ENCODE measurements at places on chromosomes 5 and 9. TPM values are rescaled to one million over a fixed set of nuclear protein-coding genes. Genes with fewer than 3 reads are reported as not detected.

DNA sequence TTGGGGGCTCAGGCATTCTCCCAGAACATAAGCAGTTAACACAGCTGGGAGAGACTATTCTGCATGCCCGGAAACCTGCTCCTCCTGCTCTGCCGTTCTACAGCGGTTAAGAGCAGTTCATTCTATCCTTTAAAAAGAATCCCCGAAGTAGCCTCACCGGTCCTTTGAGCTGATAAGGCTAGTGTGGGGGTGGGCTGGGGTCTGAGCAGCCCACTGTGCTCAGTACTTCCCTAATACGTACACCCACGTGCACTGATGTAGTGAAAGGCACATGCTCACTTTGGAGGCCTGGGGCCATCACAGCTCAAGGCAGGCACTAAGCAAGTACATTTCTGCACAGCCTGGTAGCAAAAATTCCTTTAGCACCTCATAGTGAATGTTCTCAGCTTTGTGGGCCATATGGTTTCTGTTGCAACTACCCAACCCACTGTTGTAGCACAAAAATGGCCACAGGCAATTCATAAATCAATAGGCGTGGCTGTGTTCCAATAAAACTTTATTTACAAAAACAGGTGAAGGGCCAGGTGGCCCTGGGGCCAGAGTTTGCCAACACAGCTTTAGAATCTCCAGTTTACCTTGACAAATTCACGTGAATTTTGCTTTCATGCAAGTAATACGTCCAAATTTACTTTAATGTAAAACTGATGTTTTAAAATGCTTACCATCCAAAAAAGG lies 136.4 kb downstream of the ZNF354C start:
- no peak for DNase-seq

DNA sequence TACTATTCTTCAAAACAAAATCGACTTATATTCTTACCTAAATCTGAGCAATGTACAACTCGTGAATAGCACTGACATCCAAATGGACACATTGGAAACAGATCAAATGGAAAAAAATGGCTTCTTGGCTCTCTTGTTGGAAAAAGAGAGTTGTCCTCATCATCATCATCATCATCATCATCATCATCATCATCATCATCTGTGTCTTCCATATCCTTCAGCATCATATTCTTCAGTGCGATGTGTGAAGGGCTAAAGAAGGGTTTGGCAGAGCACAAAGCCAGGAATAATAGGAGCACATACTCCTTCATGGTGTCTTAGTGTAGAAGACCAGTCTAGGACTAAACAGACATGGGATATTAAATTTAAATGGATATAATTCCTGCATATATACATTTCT lies 7.7 kb downstream of the ASPN start:
- no peak for DNase-seq

- DNase-seq, result no peak
Measured at GRCh38 chr5:164466033-164466432, 960.6 kb downstream of the MAT2B start.

- DNase-seq, result no peak
Measured at GRCh38 chr9:90861380-90861779, 59.8 kb downstream of the SYK start.

DNA sequence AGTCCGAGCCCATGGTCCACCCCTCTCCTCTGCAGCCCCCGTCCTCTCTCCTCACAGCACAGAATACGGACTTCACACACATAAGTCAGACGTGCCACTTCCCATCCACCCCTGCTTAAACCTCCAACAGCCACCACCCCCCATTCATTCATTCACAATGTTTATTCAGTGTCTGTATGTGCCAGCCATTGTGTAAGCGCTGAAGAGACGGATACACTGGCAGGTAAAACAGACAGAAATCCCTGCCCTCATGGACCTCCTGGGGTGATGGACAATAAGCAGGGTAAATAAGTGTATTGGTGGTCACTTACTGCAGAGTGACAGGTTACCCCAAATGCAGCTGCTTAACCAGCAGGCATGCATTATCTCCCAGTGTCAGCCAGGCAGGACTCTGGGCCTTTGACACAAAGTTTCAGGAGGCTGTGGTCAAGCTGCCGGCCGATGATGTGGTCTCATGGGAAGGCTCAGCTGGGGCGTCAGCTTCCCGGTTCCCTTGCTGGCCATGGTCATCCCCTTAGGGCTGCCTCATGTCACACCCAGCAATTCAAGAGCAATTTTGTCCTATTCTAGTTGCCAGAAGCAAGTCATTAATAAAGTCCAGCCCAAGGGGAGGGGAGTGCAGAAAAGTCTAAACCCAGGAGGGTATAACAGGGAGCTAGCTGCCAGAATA lies 1.8 kb upstream of the PAXX start:
- DNase-seq, result no peak

The NDUFA8 gene
- 97.9 TPM for polyA plus RNA-seq

The SPTLC1 gene
- 46.8 TPM for polyA plus RNA-seq

The ADRA1B gene
- not detected for polyA plus RNA-seq

DNA sequence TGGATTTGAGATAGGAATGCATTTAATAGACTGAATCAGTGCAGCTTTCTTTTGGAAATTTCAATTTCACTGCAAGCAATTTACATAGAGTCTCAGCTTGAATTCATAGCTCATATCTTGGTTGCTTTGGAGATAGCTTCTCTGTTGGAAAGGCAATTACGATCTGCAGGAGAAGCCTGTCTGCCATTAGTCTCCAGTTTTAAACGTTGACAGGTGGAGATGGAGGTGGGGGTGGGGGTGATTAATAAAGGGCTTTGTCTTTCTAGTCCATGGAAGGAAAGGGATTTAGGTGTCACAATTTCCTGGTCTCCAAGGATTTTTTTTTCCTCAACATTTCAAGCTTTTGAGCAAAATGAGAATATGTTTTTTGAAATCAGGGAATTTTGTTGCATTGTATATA lies 184.7 kb downstream of the CARTPT start:
- no peak for DNase-seq

- no peak for DNase-seq
Measured at GRCh38 chr9:27431543-27432147, 92.4 kb upstream of the IFNK start.

DNA sequence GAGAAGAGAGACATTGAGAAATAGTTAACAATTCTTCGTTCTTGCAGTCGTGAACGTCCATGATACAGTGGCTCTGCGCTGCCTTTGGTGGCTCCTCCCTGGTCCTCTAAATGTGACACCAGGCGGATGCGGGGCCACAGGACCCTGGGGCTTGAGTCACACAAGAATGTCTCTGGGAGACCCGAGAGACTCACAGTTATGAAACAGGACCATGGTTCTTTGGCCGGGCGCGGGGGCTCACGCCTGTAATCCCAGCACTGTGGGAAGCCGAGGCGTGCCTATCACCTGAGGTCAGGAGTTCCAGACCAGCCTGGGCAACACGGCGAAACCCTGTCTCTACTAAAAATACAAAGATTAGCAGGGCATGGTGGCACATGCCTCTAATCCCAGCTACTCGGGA lies 767 bp upstream of the ZDHHC11 start:
- no peak for DNase-seq

DNA sequence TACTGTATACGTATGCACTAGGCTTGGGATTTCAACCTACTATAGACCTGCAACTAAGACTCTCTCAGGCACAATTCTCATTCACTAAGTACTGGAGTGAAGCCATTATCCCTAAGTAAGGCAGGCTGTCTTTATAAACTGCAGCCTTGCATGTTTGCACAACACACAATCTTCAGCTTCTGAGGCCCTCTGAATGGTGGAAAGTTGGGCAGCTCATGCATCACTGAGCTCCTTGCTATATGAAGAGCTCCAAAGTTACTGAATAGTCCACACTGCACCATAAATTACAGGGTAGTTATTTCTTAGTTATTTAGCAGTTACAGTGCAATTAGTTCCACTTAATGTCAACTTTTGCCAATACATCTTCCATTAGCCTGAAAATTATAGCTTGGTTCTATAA lies 384.6 kb downstream of the BRINP1 start:
- no peak for DNase-seq

- DNase-seq, result no peak
Measured at GRCh38 chr5:96572864-96573512, 89.2 kb upstream of the CAST start.

DNA sequence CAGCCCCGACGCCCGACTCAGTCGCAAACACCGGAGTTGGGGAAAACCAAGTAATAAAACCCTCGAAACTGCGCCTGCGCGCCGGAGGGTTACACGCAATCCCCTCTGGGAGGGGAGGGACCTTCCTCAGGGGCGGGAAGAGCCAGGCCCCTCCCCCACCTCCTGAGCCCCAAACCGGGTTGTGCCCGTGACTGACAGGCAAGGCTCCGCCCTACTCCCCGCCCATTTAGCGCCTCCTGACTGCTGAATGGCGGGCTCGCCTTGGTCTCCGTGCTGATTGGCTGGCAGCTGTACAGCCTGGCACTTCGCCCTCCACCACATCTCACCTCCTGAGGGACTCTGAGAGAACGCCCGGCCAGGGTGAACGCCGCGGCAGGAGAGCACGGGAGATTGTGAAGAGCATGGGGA lies at the start of gene PRDM9:
Gene PRDM9, plus strand, starts transcription at position 332 of the 408 bp plus-strand sequence. CDS start 1,425 bp downstream, outside the sequence.
- DNase-seq, result no peak

DNA sequence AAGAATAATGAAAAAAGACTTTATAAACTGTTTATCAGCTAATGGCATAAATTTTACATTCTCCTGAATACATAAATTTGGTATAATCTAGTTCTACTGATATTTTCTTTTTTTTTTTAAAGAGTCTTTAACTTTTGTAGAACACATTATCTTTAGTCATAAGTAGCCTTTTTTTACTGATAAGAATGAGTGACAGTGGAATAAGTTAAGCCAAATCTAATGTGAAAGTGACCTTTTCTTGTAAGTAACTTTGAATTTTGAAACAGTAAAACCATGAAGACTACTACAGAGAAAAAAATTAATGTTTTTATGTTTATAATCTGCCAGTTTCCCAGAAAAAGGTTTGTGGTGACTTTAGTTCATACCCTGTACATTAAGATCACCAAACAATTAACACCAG lies 13.7 kb downstream of the CEP78 start:
- DNase-seq, result no peak

DNA sequence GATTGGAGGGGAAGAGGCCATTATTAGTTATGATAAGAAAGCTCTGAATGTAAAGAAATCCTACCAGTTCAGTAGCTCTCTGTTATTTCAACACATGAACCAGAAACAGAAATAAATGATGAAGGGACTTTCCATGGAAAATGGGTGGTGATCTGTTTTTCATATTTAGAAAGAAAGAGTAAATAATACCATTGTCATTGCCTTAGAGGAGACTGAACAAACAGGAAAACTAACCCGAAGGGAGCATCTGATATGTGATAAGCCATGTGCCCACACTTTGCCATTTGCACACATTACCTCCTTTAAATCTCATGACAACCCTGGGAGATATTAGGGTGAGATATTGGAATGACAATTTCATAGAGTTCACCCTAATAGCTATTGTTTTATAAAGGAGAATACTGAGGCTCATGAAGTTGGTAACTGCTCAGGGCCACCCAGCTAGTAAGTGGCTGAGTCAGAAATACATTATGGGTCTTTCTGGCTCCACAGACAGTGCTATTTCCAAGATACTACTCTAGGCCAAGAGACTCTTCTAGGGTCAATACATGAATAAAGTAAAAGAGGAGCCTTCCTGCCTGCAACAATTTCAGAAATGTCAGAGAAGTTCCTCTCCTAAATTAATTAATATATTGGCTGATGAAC lies 111.0 kb upstream of the SLIT3 start:
- DNase-seq, result no peak

- DNase-seq, result no peak
Measured at GRCh38 chr5:141558150-141558549, 60.6 kb downstream of the DIAPH1 start.

DNA sequence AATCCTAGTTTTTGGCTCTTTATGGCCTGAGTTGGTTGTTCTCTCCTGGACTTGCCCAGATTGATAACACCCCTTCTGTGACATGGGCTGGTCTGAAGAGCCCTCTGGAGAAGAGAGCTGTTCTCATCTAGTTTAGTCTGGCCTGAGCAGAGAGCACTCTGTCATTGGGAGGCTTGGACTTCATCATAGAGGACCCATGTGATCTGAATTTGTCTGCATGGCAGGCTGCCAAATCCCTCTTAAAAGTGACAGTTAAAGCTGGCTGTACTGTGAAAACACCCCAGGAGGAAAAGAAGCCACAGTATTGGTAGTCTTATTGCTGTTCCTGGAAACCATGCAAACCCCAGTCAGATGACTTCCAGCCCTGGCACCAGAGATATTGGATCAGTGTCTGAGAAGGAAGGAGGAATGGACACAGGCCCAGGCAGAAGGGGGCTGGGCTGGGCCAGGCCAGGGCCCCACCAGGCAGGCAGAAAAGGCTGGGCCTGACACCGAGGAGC lies 3.7 kb upstream of the WDR31 start:
- no peak for DNase-seq

- peak; percentile 49 for DNase-seq
Measured at GRCh38 chr5:154197801-154198491, 7.4 kb downstream of the GALNT10 start.
